Stimulated activated CD4-positive, alpha-beta T cell treated with anti-CD3 and anti-CD28 coated beads, Interleukin-4, amount 100 ng/mL, for 24 hours (primary cell): ENCODE measurements at places on chromosomes 12 and 14.

GRCh38 chr12:122721057-122721545 lies 4.5 kb upstream of the HCAR3 start:
- DNase-seq, result no peak

DNA sequence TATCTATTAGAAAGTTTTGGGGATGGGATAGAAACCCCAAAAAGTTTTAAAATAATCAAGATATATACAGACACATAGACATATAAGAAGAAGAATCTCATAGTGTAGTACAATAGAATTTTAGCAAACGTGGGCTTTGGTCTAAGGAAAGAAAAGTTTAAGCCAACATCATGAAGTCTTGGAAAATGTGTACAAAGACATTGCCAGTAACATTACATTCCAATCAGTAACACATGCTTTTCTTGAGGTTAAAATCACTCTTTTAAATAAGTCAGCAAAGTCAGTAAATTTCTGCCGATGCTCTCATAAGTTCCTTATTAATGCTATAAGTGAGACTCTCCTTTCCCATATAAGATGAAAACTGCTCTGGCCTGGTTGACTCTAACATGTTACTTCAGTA lies 201.1 kb upstream of the LRIG3 start:
- no peak for DNase-seq

GRCh38 chr14:68140806-68141205 lies 321.2 kb downstream of the RAD51B start:
- DNase-seq, result no peak

- no peak for DNase-seq
Observed at GRCh38 chr12:96375170-96375569, 25.1 kb downstream of the CDK17 start.

- no peak for DNase-seq
Observed at GRCh38 chr12:2076728-2077127, 23.9 kb downstream of the CACNA1C start.

DNA sequence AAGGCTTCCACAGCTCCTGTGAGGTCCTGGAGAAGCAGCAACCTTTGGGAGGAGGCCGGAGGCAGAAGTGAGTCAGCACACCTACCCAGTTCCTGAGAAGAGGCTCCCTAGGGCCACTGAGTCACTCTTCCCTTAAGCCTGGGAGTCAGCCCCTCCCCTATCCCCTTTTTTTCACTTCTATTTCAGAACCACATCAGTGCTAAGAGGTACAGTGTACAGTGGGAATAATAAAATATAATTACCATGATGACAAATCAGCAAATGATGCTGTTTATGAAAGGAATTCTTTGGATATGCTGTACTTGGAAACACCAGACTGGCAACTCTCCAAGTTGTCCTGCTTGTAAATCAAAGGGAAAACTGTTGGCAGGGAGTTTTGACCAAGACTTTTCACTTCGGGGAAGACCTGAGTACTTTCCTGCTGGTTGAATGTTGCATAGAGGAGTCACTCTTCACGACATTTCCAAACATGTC lies 7.8 kb upstream of the TBPL2 start:
- peak; percentile 31 for DNase-seq

GRCh38 chr12:129193263-129193871 lies 340.1 kb downstream of the GLT1D1 start:
- peak; percentile 4 for DNase-seq

GRCh38 chr12:49187184-49187583 lies 1.7 kb downstream of the TUBA1A start:
- no peak for DNase-seq

DNA sequence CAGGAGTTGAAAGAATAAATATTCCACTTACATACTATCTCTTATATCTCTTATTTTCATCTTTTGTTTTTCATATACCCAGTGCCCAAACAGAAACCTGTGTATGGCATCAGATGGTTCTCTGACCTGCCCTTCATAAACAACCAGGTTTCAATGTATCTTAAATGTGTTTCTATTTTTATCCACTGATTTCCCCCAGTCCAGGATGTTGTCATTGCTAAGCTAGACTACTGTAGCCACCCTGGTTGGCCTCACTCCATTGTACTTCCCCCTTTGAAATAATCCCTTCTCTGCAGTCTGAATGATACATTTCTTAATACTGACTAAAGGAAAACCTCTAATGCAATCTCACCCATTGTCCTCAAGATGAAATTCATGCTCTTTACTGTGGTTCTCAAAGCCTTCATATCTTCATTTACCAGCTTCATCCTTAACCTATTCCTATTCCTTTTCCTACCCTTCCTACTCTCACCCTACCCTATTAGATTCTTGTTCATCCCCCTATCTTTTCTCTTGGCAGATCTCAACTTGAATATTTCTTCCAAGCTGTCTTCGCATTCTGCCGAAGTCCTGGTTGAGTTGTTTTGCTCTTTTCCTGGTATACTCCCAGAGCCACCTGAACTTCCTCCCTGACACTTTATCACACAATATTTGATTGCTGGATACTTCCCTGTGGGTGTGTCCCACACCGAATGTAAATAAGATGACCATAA lies 312.4 kb downstream of the FOXG1 start:
- DNase-seq, result no peak

GRCh38 chr14:31880935-31881334 lies 196.2 kb upstream of the ARHGAP5 start:
- no peak for DNase-seq

DNA sequence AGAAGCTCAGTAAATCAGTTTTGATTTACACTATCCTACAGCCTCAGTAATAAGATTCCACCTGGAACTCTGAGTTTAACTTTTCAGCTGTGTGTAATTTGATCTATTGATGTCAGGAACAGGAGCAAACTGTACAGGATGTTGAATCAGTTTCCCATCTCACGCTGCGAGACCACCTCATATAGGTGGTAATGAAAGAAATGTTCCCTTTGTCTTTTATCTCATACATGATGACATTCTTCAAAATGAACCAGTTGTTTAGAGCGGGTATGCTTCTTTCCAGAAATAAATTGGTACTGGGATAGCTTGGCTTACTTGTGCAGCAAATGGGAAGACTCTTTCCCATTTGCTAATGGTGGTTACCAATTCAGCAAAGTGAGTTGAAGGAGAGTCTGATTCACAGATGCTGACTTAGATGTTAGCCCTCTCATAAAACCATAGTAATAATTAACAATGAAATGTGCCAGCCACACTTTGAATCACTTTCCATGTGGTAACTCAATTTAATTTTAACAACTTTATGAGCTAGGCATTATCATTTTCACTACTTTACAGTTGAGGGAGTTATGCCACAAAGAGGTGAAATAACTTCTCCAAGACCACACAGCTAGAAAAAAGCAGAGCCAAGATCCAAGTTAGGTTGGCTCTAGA lies 251.5 kb downstream of the PAWR start:
- no peak for DNase-seq

GRCh38 chr12:98955284-98955683 lies 310.2 kb downstream of the APAF1 start:
- DNase-seq, result no peak

DNA sequence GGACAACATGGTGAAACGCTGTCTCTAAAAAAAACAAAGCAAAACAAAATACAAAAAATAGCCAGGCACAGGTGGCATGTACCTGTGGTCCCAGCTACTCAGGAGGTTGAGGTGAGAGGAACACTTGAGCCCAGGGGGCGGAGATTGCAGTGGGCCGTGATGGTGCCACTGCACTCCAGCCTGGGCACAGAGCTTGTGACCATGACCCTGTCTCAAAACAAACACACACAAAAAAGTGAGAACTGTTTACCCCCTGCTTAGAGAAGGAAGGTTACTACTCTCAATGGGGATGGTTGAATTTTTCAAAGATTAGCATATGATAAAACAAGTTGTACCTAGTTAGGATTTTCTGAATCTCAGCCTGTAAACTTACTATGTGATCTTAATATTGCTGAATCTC lies 68.0 kb downstream of the ZFP36L1 start:
- DNase-seq, result no peak

DNA sequence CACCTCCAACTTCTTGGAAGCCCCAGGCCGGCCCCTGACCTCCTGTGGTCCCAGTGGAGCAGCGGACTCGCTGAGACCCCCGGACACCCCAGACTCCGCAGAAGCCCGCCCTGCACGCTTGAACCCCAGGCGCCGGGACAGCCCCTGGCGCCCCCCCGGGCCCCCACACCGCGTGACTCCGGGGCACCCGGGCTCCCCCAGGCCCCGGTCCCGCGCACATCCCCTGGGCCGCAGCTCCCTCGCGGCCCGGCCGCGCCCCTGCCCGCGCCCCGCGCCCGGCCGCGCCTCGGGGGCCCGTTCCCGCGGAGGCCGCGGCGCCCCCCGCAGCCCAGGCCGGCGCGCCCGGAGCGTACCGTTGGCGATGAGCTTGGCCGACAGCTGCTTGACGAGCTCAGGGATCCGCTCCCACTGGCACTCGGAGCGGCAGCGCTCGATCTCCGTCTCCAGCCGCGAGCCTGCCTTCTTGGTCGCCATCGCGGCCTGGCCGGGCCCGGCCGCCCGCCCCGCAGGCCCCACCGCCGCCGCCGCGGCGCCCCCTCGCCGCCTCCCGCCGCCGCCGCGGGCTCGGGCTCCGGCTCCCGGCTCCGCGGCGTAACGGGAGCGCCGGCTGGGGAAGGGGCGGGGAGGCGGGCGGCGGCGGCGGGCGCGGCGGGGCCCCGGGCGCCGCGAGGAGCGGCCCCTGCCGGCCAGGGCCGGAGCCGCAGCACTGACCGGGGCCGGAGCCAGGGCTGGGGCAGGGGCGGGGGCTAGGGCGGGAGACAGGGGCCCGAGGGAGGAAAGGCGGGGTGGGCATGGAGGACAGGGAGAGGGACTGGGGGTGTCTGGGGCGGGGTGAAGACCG lies at the start of gene TTC7B:
TTC7B (minus strand) TSS at position 609 of the 841 bp plus-strand sequence; CDS start at position 474, 135 bp downstream.
- peak; percentile 14 for DNase-seq

GRCh38 chr14:45810152-45810872 lies 557.3 kb upstream of the MIS18BP1 start:
- no peak for DNase-seq

GRCh38 chr12:41962171-41962572 lies 182.5 kb downstream of the GXYLT1 start:
- DNase-seq, result no peak
